AG20443 (cell line): ENCODE measurements at places on chromosomes 7 and 10.

DNA sequence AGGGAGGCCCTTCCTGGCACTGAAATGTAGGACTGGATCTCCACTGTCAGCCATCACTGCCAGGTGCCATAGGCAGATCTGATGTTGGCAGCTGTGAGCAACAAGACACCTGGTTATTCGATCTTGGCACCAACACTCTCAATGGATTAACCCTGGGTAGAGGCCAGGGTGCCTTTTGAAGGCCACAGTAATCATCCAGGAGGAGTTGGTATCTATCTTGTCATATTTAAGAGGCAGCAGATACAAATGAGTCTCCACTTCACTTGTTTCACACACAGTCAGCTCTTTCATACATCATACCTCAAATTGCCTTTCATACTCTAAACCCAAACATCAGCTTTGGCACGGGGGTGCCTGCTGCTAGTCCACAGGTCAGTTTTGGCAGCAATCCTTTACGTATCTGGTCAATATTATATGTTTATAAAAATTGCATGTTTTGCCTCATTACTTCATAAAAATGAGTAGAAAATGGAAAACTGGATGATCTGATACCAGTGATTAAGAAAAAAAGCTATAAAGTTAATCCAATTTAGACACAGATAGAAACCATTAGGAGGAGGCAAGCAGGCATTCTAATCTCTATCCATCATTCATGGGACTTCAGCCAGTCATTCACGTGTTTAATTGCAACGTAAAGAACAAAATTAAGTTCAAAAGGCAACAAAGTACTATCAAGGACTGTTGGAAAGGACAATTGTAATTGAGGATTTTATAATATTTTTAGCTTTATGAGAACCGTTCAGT, 12.7 kb upstream of the CACUL1 start:
- no peak for DNase-seq

- no peak for DNase-seq
Measured at GRCh38 chr10:84608126-84608525, 279.7 kb downstream of the CCSER2 start.

DNA sequence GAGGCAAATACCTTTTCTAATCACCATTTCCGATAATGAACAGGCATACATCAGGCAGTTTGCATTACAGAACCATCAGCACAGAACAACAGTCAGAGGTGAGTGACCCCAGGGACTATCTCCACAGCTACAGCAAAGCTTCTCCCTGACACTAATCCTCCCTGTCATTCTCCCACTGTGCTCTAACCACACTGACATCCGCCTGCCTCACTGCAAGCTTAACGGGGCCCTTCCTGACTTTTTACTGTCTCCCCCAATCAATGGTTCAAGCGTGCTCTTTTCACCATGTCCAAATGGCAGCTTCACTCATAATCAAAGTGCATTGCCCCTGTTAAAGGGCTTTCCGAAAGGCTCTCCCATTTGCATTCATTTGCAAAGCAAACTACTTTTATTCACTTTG, 196.3 kb downstream of the DNAJC1 start:
- no peak for DNase-seq

DNA sequence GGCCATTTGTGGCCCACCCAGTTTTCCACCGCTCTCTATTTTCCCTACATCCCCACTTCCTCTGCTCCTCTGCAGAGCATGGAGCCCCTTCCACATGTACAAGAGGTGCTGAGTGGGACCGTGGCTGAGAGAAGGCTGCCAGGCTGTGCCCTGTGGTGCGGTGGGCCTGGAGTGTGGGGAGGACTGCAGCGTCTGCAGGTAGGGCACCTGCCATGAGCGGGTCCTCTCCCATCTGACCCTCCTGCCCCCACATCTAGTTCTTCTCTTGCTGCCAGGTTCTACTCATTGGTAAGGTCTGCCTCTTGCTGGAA, 145.6 kb upstream of the FAM20C start:
- DNase-seq: no peak

DNA sequence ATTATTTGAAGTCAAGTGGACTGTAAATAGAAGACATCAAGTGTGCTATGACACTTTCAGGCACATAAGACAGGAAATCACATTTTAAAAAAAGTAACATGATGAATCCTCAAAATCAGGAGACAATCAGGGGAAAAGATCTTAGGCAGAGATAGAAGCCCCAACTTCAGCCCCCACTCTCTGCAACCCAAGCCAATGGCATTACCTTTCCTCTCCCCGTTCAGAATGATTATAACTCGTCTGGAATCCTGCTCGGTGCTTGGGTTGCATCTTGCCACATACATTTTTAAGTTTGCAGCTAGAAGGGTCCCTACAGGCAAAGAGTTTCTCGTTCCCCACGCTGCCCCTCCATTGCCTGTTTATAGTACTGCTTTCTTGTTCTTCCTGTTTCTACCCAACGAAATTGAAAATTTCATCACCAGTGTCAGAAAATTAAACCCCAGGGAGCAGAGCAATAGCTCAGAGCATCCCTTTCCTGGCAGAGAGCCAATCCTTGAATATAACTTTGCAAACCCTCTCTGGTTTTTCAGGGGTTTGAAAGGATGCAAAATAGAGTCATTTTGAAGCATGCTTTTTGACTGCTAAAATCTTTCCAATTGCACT, 260.5 kb upstream of the AOAH start:
- no peak for DNase-seq

GRCh38 chr10:127968659-127969058, 61.8 kb downstream of the PTPRE start:
- DNase-seq: no peak

DNA sequence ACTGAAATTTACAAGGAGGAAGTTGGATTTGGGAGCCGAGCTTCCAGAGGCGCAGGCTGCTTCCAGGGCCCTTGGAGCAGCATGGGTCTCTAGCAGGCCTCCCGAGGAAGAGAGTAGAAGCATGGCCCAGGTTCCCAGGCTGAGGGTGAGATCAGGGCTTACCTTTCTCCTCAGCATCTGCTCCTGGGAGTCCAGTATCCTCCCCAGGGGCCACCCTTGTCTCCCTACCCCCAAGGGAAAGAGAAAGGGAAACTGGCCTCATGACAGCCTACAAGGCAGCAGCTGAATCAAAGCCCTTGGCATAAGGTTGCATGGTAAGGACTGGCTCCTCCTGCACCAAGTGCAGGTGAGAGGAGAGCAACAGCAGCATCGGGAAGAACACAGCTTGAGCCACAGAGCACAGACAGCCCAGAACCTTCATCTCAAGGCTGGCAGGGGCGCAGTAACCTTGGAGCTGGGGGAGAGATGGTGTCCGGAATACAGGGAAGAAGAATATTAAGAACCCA, 114.5 kb downstream of the MARCHF5 start:
- DNase-seq: no peak

- DNase-seq: no peak
Measured at GRCh38 chr10:132457328-132458070, 60.5 kb downstream of the PWWP2B start.

GRCh38 chr7:111356941-111357340, 205.4 kb downstream of the IMMP2L start:
- DNase-seq: peak; percentile 5

DNA sequence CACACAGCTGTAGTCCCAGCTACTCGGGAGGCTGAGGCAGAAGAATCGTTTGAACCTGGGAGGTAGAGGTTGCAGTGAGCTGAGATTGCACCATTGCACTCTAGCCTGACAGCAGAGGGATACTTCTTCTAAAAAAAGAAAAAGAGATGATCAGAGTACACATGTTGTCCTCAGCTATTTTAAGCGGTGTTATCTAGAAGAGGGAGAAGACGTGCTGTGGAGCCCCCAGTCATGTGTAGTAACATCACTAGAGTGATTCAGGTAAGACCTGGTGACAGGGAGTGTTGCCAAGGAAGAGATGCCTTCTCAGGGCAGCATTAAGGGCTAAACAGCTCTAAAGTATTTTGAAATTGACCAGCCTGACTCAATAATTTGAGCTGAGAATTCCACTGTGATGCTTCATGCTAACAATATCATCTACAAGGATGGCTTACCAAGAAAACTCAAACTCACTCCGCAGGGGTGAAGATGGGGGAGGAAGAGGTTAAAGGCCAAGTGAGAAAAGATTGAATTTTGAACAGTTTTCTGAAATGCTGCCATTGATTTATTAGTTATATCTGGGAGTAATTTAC, 97.4 kb downstream of the KLF6 start:
- DNase-seq: peak; percentile 42

- no peak for DNase-seq
Measured at GRCh38 chr7:141483044-141483443, 68.2 kb upstream of the AGK start.

DNA sequence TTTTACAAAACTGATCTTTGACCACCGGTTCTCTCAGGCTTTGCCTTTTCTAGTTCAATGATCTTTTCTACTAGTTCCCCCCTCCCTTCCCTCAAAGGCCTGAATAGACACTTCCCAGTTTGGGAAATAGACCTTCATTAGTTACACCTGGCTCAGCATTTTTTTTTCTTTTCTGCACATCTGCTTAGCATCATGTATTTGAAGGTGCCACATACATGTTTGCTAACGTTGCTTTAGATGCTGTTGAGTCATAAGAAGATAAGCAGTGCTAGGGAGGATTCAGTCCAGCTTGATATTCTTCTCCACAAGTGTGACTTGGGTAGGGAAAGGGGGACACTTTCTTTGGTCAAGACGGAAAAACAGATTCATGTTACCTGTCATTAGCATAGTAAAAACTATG, 78.3 kb downstream of the BICC1 start:
- DNase-seq: no peak

DNA sequence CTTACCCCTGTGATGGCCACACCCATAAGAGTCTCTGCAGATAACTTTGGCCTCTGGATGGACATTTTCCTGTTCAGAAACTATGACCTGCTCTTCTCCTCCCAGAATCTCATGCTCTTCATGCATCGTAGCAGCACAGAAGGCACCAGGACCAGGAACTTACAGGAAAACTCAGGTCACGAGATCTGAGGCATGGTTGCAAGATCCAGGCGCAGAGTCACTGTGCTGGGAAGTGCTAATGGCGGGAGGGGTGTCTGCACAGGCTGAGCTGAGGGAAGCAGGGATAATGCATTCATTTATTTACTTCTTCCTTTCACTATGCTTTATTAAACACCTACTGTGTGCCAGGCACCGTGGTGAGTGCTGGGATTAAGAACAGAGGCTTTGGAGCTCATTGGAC, 48.2 kb upstream of the LOXL4 start:
- DNase-seq: no peak

- DNase-seq: no peak
Measured at GRCh38 chr7:69652947-69653701, 54.8 kb downstream of the AUTS2 start.

DNA sequence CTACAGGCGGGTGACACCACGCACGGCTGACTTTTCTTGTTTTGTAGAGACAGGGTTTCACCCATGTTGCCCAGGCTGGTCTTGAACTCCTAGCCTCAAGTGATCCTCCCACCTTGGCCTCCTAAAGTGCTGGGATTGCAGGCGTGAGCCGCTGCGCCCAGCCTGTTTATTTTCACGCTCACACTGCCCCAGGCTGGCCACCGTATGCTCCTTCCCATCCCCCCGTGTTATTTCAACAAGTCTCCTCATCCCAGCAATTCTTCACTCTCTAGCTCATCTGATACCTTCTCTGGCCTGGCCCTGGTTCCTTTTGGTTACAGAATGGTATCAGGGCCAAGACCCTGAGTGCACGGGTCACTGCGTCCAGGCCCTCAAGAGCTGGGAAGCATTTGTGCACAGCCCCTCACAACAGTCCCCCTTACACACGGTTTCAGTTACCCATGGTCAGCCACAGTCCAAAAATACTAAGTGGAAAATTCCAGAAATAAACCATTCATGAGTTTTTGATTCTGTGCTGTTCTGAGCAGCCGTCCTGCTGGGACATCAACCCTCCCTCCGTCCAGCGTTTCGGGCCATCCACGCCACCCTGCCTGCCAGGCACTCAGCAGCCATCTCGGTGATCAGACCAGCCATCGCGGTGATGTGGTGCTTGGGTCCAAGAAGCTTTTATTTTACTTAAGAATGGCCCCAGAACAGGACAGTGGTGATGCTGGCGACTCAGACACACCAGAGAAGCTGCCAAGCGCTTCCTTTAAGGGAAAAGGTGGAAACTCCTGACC, 8.9 kb downstream of the COX19 start:
- no peak for DNase-seq

- no peak for DNase-seq
Measured at GRCh38 chr7:139043823-139044812, 8.3 kb upstream of the ZC3HAV1L start.

- DNase-seq: no peak
Measured at GRCh38 chr10:82392533-82392932, 517.5 kb downstream of the NRG3 start.

- DNase-seq: no peak
Measured at GRCh38 chr7:100091411-100092181, 2.8 kb downstream of the COPS6 start.

GRCh38 chr7:99004216-99004615, 125.9 kb downstream of the TRRAP start:
- peak; percentile 77 for DNase-seq

- no peak for DNase-seq
Measured at GRCh38 chr10:74179111-74179710, 28.2 kb downstream of the ADK start.

DNA sequence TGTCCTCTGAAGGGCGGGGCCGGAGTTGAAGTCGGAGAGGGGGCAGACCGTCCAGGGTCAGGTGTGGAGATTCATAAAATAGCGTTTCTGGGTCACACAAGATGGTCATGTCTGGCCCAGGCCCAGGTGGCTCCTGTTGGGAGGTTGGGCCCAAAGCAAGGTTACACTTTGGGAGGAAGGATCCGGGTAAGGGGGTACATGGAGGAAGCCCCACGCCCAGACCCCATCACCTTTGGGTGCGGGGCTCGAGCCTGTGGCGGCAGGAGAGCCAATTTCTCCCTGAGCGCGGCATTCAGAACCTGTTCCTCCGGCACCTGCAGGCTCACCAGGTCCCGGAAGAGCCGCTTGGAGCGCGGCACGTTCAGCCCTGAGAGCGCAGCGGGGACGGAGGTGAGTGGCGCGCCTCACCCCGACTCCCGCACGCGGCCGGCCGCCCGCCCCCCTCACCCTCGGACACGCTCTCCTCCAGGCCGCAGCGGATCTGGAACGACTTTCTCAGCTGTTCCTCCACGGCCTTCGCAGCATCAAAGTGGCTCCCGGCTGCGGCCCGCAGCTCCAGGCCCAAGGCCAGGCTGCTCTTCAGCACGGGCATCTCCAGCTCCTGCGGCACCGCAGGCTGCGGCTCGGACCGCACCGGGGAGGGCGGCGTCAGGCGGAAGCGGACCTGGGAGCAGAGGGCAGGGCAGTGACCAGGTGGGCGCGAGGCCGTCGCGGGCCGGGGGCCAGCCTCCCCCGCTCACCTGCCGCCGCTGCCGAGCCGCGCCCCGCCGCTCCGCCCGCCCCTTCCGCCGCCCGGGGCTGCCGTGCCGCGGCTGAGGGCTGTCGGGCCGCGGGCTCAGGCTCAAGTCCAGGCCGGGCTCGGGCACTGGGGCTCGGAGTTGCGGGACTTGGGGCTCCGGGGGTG, 644 bp downstream of the PPP1R35 start:
- DNase-seq: peak; percentile 44
